Activated CD4-positive, alpha-beta memory T cell treated with anti-CD3 and anti-CD28 coated beads for 36 hours (primary cell): ENCODE measurements at places on chromosomes 4 and X. TPM values are rescaled to one million over a fixed set of nuclear protein-coding genes. Genes with fewer than 3 reads are reported as not detected.

NMU gene
- not detected for total RNA-seq

PPEF2 gene
- total RNA-seq = not detected

HSFX4 gene
- not detected for total RNA-seq

TEX13B gene
- total RNA-seq = not detected

SMIM20 gene
- 26.0 TPM for total RNA-seq

TNIP3 gene
- 12.0 TPM for total RNA-seq

NPY1R gene
- total RNA-seq = not detected

PCSK1N gene
- total RNA-seq = 2.8 TPM

PNMA5 gene
- 0.10 TPM for total RNA-seq

ANOS1 gene
- not detected for total RNA-seq

ZAR1 gene
- not detected for total RNA-seq

ZNF711 gene
- 0.31 TPM for total RNA-seq

LAGE3 gene
- 45.5 TPM for total RNA-seq

DGKK gene
- not detected for total RNA-seq

TMEM47 gene
- total RNA-seq = not detected

F8A2 gene
- not detected for total RNA-seq

TCEAL6 gene
- total RNA-seq = not detected

CORIN gene
- 0.56 TPM for total RNA-seq

TLL1 gene
- total RNA-seq = not detected
